Stimulated activated CD4-positive, alpha-beta T cell treated with anti-CD3 and anti-CD28 coated beads, TNF-alpha, amount 100 ng/mL, for 48 hours (primary cell): ENCODE measurements at places on chromosomes 5 and 9.

- no peak for DNase-seq
Measured at GRCh38 chr5:126383776-126384175, 39.4 kb upstream of the GRAMD2B start.

- DNase-seq = no peak
Measured at GRCh38 chr5:172553903-172554302, 87.2 kb upstream of the NEURL1B start.

DNA sequence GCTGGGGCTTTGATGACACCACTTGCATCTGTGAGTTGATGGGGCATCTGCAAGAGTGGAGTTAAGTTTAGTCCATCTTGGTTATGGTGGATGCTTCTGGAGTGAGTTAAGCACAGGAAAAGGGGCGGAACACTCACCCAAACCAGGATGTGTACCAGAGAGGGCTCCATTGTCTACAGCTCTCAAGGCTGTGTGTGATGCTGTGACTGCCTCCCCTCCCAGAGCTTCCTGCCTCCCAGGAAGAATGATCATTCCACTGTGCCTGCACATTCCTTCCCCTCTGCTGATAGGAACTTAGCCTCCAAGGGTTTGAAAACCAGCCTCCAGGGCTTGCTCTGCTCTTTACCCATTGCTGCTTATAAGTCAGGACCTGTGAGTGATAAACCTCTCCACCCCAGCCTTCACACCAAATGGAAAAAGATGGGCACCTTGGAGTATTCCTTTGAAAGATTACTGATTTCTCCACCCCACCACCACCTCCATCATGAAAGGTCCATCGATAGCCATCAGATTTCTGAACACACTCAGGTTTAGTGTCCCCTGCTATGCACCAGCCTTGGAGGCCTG lies 160.1 kb upstream of the SPRY4 start:
- DNase-seq = no peak

DNA sequence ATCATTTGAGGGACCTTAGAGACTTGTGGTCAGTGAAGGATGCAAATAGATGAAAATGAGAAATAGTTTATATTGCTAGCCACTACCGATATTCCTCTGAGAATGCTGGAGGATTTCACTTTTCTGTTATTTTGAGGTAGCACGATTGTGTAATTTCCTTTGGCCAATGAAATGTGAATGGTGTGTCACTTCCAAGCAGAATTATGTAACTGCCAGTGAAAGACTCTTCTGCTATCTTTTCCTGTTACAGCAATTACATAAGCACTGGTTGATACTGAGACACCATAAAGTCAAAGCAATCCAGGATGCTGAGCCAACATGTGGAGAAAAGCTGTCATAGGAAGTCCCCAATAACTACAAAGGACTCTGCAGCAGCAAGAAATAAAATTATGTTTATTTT lies 3.6 kb upstream of the PCDHA2 start:
- DNase-seq = no peak

- no peak for DNase-seq
Measured at GRCh38 chr5:165227515-165227914, 1722.1 kb downstream of the MAT2B start.

- no peak for DNase-seq
Measured at GRCh38 chr5:77644371-77645157, 6.1 kb upstream of the OTP start.

DNA sequence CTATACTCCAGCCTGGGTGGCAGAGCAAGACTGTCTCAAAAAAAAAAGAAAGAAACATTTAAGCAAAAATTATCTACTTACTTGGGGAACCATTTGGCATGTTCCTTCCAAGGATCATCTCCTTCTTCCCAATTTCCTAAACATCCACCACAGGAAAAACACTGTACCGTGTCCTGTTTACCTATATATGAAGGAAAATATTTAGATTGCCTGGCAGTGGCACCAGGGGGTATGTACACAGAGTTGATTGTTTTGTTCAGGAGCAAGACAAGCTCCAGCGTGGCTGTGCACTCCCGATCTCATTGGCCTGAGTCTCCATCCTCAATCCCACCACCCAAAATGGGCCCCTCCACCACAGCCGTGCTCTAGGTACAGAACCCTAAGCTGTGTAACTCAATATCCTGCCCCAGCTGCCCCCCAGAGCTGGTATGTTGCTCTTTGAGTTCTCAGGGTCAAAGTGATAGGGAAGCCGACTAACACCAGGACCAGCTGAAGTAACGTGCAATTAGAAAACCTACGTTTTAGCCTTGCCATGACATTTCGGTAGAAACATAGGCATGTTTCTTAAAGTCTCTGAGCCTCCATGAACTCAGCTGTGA lies 13.8 kb downstream of the NAIP start:
- no peak for DNase-seq

- no peak for DNase-seq
Measured at GRCh38 chr9:68533678-68534077, 7.0 kb downstream of the TMEM252 start.

DNA sequence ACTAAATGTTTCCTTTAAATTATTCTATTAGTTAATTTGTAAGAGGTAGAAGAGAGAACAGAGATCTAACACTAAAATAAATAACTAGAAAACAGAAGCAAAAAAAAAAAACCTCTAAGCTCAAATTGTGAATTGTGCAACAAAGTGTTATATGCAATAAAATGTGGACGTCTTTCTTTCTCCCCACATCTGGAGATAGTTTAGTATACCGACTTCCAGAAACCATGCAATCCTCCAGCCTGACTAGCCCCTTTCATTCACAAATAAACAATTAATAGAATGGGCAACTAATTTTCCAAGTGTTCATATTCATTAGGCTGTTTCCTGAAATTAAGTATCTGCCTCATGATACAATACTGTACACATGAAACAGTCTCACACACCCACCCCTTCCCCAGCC lies 258.5 kb downstream of the BNC2 start:
- no peak for DNase-seq
